ENCODE measurements at places on chromosomes 13 and 19.

DNA sequence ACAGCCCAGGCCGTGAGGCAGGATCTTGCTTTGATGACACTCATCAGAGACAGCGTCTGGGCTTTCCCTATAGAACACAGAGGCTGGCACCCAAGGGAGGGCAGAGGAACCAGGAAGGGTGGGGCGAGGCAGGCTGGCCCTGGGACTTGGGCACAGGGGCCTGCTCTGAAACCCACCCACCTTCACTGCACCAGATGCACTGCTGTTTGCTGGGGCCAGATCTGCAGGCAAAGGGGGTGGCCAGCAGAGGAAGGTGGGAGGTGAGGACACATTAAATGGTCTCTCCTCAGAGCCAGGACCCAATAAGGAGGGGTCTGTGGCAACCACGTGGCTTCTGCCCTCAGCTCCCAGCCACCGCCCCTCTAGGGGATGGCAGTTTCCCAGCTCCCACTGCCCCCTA, 6.6 kb upstream of the VSTM2B start:
- no peaks in the 10 kb centered on the region for H3K4me1 ChIP-seq
- DNase-seq: no peak
- no peak overlapping the region for H3K27ac ChIP-seq
- H3K27me3 ChIP-seq: peaks cover 80% of the 10 kb centered on the region
- H3K4me3 ChIP-seq: no peak overlapping the region

DNA sequence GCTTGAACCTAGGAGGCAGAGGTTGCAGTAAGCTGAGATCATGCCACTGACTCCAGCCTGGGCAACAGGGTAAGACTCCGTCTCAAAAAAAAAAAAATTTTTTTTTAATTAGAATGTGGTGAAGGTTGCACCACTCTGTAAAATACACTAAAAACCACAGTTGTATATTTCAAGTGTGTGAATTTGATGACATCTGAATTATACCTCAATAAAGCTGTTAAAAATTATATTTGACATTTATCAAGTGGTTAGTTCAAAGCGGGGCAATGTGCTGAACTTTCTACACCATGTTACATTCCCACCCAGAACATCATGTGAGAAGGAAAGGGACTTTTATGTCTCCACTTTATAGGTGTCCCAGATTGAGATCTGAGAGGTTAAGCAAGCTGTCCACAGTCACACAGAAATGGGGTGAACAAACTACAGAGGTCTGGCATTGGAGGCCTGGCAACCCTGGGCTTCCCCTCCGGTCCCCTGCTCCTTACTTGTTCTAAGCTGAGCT, 5.9 kb upstream of the S1PR5 start:
- H3K27me3 ChIP-seq: peaks cover 4% of the 10 kb centered on the region
- H3K4me1 ChIP-seq: peaks cover 14% of the 10 kb centered on the region
- no peak for DNase-seq
- no peaks in the 10 kb centered on the region for H3K36me3 ChIP-seq
- no peak overlapping the region for H3K27ac ChIP-seq

DNA sequence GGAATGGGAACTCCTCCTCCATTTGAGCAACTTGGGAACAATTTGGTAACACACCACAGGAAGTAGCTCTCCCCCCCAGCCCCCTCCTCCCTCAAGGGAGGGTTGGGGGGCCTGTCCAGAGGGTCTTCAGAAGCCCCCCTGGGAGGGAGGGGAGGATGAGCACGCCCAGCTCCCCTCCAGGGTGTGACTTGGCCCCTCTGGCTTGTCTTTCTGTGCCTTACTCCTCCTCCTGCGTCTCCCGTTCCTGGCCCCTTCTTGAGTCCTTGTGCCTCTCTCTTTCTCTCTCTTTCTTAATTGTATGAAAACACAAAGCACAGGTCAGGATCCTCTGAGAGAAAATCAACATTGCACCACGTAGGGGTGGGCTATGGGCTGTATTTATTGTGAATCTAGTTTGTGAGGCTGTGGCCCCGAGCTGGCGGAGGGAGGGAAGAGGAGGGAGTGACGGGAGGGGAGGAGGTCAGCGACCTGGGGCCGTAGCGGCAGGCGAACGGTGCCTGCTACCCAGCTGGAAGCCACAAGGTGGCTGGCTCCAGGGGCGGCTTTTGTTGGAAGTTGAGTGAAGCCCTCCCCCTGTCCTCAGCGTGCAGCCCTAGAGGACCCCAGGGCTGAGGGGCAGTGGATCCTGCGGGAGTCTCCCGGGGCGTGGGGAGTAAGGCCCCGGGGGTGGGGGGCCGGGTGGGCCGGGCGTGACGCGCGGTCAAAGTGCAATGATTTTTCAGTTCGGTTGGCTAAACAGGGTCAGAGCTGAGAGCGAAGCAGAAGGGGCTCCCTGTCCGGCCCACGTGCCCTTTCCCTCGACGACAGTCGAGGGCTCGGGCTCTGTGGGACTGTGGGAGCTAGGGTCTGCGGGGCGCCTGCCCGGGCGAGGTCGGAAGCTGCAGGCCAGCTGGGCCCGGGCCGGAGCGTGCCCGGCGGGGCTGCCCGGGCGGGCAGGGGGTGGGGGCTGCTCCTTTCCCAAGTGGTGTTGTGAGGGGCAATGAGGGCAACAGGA, 6.4 kb downstream of the LYL1 start:
- no peaks in the 10 kb centered on the region for H3K27me3 ChIP-seq
- no peaks in the 10 kb centered on the region for H3K36me3 ChIP-seq
- H3K4me3 ChIP-seq: no peak overlapping the region
- DNase-seq: no peak
- no peak overlapping the region for H3K27ac ChIP-seq
- H3K4me1 ChIP-seq: peaks cover 9% of the 10 kb centered on the region

- H3K27me3 ChIP-seq: no peaks in the 10 kb centered on the region
- no peak overlapping the region for H3K4me3 ChIP-seq
- DNase-seq: peak; percentile 15
- H3K4me1 ChIP-seq: no peaks in the 10 kb centered on the region
- H3K36me3 ChIP-seq: no peaks in the 10 kb centered on the region
Measured at GRCh38 chr13:23848646-23849141, 40.5 kb downstream of the MIPEP start.

GRCh38 chr19:31517224-31518180, 168.3 kb upstream of the TSHZ3 start:
- no peak overlapping the region for H3K4me3 ChIP-seq
- no peaks in the 10 kb centered on the region for H3K4me1 ChIP-seq

DNA sequence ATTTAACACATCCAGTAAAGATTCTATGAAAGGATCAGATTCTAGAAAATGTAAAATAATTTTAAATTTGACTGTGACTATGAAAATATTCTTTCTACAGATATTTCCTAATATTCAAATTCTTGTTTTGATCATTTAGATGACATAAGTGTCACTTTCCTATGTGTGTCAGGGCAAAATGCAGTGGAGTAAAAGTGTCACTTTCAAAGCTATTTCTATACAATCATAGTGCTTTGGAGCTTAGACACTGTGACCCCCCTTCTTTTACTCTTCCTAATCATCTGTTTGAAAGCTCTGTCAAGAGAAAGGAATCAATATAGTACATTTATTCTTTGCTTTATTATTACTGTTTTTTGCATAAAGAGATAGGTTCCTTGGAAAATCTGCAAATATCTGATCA, 492.0 kb downstream of the DCT start:
- no peak for DNase-seq
- no peak overlapping the region for H3K27ac ChIP-seq
- no peak overlapping the region for H3K4me3 ChIP-seq
- H3K4me1 ChIP-seq: no peaks in the 10 kb centered on the region

GRCh38 chr13:27125357-27126282, 46.0 kb downstream of the USP12 start:
- no peaks in the 10 kb centered on the region for H3K27me3 ChIP-seq
- H3K27ac ChIP-seq: no peak overlapping the region
- DNase-seq: no peak
- no peak overlapping the region for H3K4me3 ChIP-seq
- 0 out of 2 replicates have a peak, but pooled peaks cover 4% of the 10 kb centered on the region for H3K36me3 ChIP-seq
- no peaks in the 10 kb centered on the region for H3K4me1 ChIP-seq

GRCh38 chr13:73765651-73766384, 368.4 kb downstream of the KLF12 start:
- H3K4me3 ChIP-seq: no peak overlapping the region
- H3K4me1 ChIP-seq: no peaks in the 10 kb centered on the region
- H3K27ac ChIP-seq: no peak overlapping the region
- H3K27me3 ChIP-seq: no peaks in the 10 kb centered on the region
- no peaks in the 10 kb centered on the region for H3K36me3 ChIP-seq

DNA sequence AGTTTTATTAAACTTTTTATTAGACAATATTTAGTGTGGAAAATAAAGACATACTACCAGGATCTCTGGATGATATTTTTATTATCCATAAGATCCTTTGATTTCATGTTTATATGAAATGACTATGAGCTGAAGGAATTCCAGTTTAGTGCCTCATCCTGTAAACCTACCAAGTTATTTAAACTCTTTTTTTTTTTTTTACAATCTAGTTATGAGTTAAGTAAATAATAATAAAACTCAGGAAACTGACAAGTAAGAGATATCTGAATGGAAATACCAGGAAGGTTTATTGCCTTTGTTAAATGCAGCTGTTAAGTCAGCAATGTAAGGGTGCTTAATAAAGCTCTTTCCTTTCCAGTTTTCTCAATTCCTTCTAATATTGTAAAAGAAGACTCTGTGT, 53.9 kb downstream of the RXFP2 start:
- no peak overlapping the region for H3K27ac ChIP-seq
- peaks cover 22% of the 10 kb centered on the region for H3K27me3 ChIP-seq

DNA sequence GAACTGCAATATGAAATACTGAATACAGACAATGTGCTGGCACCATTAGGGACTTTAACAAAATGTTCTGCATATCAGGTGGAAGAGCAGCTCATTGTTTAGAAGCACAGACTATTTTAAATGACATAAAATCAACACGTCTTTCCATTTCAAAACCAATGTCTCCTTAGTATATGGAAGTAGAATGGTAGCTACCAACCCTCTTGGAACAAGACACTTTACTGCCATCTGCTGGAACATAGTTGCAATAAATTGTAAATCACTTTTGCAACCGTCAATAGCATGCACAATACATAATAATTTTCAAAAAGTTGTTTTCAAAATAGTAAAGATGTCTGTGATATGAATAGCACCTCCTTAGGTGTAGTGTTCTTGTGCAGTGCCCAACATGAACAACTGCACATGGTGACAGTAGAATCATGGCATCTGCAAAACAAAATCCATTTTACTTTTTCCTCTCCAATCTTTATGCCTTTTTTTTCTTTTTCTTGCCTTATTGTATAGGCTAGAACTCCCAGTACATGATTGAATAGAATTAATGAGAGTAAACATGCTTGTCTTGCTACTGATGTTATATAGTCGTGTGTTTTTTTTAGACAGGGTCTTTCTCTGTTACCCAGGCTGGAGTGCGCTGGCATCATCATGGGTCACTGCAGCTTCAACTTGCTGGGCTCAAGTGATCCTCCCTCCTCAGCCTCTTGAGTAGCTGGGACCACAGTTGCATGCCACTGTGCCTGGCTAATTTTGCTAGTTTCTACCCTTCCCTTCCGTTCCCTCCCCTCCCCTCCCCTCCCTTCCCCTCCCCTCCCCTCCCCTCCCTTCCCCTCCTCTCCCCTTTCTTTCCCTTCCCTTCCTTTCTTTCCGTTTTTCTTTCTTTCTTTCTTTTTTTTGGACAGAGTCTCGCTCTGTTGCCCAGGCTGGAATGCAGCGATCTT, 7.8 kb upstream of the LYPD5 start:
- no peaks in the 10 kb centered on the region for H3K27me3 ChIP-seq
- H3K27ac ChIP-seq: no peak overlapping the region
- no peaks in the 10 kb centered on the region for H3K36me3 ChIP-seq
- no peak overlapping the region for H3K4me3 ChIP-seq

- H3K27ac ChIP-seq: no peak overlapping the region
- H3K27me3 ChIP-seq: no peaks in the 10 kb centered on the region
- peak; percentile 45 for DNase-seq
- no peak overlapping the region for H3K4me3 ChIP-seq
- H3K36me3 ChIP-seq: no peaks in the 10 kb centered on the region
Measured at GRCh38 chr13:48783181-48783630, 129.5 kb downstream of the CYSLTR2 start.

DNA sequence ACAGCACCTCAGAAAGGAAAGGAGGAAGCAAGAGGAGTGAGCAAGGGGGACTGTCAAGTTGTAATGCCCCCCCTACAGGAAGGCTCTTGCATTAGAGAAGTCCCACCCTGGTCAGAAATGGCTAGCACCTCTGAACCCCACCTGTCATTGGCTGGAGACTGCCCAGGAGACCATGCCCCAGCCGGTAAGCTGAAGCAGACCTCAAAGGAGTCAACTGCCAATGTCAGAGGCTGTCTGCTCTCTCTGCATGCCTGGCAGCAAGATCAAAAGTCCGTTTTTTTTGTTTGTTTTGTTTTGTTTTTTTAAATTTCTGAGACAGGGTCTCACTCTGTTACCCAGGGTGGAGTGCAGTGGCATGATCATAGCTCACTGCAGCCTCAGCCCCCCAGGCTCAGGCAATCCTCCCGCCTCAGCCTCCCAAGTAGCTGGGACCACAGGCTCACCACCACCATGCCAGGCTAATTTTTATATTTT, 8.1 kb upstream of the BCL3 start:
- peak overlapping the region; percentile 99 for H3K27ac ChIP-seq
- no peak for DNase-seq
- no peaks in the 10 kb centered on the region for H3K27me3 ChIP-seq
- no peaks in the 10 kb centered on the region for H3K36me3 ChIP-seq
- no peak overlapping the region for H3K4me3 ChIP-seq
- H3K4me1 ChIP-seq: peaks cover 76% of the 10 kb centered on the region

DNA sequence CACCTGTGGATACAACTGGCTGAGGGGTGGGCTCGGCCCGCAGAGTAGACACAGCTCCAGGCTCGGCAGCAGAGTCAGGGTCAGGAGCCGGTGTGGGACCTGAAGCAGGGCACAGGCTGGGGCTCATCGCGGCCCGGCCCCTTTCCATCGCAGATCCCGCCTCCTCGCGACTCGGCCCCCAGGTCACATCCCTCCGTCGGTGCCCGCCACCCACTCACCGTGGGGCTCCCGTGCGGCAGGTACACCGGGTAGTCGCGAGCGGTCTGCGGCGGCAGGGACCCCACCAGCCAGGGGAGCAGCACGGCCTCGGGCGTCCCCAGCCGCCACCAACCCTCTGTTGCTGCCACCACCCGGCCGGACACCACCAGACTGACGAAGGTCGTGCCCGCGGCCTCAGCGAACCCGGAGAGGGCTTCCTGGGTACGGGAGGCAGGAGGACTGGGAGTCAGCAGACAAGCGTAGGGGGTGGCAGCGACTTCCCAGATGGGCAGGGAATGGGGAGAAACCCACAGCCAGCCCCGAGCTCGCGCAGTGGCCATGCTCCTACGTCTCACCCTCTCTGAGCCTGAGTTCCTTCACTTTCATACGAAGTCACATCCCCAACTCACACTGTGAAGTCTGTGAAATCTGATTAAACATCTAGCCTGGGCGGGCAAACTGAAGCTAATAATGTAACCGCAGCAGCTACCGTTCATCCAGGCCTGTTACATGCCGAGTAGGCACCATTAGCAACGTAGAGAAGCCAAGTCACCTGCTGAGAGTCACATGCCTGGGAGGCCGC, 3.7 kb downstream of the FUZ start:
- H3K27ac ChIP-seq: no peak overlapping the region
- H3K27me3 ChIP-seq: no peaks in the 10 kb centered on the region
- no peaks in the 10 kb centered on the region for H3K36me3 ChIP-seq

Measured in PC-9 (cell line).